ENCODE measurements at places on chromosomes 16 and 17.

DNA sequence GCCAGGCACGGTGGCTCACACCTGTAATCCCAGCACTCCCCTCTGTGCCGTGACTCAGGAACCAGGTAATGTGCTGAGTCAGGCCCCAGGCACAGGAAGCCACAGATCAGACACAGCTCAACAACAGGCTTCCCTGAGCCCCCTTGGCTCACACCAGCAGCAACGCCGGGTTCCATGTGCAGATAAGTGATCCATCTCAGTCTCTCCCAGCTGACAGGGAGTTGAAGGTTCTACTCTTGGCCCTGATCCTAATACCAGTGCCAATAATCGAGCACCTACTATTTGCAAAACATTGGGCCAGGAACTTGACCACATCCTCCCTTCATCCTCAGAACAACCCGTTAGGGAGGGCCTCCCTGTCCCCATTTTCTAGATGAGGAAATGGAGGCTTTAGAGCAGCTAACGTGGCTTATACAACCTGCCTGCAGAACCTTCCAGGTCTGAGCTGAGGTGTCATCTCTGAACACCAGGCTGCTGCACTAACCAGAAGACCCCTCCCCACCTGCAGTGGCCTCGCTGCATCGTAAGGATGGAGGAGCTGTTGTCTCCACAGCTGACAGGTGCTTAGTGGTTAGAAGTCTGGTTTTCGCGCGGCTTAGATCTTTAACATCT is 64.8 kb upstream of the AMZ2 start:
- DNase-seq, result no peak

GRCh38 chr17:47287068-47287467 is 33.4 kb downstream of the ITGB3 start:
- DNase-seq, result no peak

- DNase-seq, result no peak
Observed at GRCh38 chr16:75081179-75081859, 35.3 kb downstream of the LDHD start.

GRCh38 chr16:11396241-11397048 is 51.2 kb downstream of the RMI2 start:
- peak; percentile 53 for DNase-seq

DNA sequence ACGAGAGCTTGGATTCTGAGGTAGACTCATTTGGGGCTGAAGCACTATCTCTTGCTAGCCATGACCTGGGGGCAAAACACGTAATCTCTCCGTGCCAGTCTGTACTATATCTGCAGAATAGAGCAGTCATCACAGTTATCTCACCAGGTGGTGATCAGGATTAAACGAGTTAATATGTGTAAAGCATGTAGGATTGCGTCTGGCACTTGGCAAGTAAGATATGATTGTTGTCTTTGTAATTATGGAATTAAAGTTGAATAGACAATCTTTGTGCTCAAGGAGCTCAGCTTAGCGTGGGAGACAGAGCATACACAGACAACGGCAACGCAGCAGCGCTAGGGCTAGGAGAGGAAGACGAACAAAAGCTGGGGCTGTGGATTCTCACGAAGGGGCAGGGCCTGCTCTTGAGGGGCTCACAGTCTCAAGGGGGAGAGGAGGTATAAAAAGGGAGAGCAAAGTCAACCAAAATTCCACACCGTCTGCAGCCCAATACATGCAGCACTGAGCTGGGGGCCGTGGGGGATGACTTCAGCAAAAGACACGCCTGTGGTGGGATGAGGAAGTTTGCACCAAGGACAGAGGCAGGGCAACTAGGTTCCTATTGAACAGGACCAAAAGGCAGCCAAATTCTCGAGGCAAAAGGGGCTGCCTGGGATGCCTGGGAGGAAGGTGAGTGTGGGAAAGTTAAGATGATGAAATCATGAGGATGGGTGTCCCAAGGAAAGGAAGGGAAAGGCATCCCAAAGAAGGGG is 68.6 kb downstream of the SDK2 start:
- DNase-seq, result peak; percentile 4

DNA sequence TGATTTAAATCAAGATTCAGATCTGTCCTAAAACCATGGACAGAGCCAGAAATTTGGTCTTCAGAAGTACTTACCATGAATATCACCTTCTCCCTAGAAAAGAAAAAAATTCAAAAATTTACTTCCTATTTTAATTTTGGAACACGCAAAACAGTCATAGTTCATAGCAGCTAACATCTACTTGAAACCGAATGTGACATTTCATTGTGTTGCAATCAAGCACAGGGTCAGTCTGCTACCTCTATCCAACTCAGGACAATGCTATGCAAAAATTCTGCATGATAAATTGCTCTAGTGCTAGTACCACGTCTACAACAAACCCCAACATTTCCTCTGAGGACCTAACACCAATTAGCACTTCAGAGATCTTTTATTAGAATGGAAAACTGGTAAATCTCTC is 7.7 kb downstream of the JPT1 start:
- no peak for DNase-seq

- DNase-seq, result no peak
Observed at GRCh38 chr17:45953561-45953960, 45.5 kb upstream of the STH start.

DNA sequence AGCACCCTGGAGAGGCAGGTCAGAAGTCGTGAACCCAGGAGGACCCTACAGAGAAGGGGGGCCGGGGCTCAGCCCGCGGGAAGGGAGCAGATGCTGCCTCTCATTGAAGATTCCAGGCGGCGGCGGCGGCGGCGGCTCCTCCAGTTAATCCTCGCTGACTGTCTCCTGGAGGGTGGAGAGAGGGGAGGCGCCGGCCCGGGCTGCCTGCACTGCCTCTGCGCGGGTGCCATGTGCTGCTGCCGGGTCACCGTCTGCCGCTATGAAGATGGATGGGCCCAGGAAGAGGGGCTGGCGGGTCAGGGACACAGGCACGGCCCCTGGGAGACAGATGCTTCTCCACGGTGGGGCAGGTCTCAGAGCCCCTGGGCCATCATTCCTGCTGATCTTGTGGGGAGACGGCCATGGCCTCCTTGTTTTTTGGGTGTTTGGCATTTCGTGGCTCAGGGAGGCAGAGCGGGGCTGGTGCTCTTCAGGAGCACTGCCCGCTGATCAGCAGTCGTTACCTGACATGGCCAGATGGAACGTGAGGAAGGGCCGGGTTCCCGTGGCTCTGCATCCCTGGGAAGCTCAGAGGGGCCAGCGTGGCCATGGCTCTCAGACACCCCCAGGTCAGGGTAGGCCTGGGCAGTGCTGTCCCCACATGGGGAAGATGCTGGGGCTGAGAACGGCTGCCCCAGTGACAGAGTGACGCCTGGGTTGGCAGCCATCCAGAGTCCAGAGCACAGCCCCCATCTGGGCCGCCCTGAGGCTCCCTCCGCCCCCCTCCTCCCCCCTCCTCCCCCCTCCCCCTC is 36.1 kb downstream of the GINS2 start:
- DNase-seq, result peak; percentile 47

DNA sequence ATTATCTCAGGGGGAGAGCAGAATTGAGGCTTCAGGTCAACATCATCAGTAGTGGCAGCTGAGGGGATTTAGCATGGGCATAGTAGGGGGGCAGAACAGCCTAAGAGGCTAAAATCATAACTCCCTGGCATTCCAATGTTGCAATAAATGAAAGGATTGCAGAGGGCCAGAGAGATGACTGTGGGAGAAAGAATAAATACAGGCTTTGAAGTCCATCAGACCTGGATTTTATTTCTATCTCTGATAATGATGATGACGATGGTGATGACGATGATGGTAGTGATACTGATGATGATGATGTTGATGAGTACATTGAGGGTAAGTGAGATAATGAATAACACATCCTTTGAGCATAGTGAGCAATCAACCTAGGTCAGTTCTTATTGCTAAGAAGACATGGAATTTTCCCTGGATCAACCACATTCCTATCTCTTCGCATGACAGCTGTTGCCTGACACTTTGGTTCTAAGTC is 107.4 kb upstream of the CDH11 start:
- DNase-seq, result no peak

DNA sequence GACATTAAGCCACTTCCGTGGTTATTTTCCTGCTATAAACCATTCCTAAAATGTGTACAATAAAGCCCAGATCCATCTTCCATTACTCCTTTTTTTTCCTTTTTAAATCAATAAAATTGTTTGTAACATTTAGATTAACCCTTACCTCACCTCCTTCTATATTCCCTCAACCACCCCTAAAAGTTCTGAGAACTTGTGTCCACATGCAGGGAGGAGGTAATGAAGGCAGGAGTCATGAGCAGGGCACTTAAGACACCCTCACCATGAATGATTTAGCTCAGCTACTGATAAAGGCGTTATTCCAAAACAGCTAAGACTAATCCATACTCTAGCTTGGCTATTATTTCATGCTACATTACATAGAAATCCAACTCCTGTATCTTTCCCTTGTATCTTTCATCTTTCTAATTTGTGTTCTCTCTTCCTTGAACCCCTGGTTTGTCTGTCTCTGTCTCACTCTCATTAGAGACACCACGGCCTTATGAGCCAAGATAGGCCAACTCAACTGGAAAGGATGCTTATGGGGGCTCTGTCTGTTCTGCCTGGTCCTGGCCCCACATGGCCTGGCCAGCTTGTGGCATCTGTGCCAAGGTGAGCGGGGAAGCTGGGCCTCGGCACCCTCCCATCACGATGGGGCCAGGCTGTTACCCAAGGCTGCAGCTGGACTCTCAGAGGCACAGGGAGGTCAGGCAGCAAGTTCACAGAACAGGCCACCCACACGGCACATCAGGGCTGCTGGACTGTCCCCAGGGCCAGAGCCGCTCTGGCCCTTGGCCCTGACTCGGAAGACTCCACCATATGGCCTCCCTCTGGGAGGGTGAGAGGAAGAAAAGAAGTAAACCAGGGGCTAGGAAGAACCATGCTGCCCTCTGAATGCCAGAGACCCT is 294.4 kb downstream of the SOX9 start:
- no peak for DNase-seq

DNA sequence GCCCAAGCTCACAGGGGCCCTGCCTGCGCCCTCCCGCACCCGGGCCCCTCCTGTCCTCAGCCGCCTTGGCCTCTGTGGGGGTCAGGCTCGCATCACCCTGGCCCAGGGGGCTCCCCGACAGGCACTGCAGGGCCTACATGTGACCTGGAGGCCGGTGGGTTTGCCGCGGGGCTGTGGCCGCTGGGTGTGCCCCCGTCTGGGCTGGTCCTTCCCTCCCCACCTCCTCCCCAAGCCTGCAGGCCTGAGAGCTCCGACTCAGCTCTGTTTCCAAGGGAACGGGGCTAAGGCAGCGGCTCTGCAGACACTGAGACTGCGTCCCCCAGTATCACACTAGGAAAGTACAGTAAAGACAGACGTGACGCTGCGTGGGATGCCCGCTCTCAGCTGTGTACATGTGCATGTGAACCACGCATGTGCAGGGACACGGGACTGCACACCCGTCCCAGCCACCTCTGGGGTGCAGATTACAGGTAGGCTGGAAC is 16.5 kb upstream of the WDR45B start:
- no peak for DNase-seq

- DNase-seq, result no peak
Observed at GRCh38 chr17:64441772-64442540, 7.0 kb upstream of the MILR1 start.

DNA sequence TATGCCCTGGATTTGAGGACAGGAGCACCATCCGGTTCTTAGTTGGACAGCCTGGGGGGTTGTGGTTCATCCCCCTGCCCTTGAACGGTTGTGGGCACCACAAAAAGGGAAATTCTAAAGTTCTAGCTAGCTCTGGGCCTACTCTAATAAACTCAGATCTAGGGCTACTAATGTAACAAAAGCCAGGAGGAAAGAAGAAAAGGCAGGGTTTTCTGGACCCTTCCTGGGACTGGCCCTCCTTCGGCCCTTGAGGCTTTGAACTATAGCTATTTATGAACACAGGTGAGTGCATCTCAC is 15.1 kb downstream of the ETV4 start:
- DNase-seq, result no peak

DNA sequence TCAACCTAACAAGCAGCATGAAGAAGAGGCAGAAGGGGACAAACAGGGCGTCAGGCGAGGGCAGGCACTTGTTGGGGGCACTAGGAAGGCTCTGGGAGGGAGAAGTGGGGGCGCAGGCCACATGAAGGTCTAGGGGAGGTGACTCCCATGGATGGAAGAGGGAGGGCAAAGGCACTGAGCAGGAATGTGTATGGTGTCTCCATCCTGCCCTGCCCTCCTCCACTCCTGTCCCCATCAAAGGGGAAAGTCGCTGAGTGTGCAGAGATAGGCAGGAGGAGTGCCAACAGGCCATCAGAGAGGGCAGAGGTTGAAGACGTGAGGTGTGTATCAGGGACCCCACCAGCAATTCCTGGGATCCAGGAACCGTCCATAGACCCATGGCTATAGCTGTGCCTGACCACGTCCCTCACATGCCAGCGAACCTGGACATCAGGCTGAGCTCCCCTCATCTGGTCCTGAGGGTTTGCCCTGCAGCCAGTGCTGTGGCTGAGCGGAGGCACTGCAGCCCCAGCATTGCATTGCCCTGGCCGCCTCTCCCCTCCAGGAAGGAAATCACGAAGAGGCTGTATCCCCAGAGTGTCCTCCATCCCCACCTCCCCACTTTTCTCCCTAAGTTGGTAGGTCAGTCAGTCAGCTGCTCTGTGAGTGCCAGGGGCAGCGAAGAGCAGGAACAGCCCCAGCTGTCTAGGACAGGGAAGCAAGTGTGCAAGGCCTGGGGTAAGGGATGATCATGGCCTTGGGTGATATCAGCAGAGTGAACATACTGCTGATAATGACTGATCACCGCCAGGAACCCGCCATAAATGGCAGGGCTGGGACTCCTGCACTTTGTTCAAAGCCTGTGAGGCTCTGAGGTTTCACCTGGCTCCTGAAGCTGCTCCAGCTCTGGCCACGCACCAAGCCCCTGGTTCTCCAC is 6.2 kb upstream of the CYB561 start:
- no peak for DNase-seq

DNA sequence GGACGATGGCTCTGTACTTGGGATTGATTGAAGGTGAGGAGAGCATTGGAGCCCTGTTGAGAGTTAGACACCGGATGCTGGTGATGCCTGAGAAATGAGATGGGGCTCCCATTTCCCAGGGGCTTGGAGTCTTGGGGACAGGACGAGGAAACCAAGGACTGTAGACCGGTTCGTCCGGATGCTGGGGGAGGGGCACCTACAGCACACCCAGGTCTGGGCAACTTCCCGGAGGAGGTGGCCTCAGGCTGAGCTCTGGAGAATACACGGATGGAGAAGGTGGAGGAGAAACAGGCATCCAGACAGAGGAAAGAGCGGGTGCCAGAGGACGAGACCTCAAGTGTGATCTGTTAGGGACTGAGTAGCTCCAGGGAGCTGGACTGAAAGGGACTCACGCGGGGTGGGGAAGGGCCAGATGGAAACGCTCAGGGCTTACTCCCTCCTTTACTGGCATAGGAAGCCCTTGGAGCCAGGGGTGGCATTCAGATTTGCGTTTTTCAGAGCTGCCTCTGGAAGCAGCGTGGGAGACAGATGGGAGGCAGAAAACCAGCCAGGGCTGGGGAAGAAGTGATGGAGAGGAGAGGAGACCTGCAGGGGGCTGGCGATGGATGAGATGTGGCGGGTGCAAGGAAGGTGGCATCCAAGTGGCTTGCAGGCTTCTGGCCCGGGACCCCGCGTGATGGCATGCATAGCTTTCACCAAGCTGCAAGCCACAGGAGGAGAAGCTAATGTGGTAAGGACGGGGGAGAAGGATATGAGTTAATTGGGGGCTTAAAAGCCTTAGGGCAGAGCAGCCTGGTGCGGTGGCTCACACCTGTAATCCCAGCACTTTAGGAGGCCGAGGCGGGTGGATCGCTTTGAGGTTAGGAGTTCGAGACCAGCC is 8.3 kb downstream of the C1QTNF1 start:
- no peak for DNase-seq

- DNase-seq, result no peak
Observed at GRCh38 chr16:69741951-69742904, 12.5 kb downstream of the NOB1 start.

GRCh38 chr17:77527409-77527808 is 386.6 kb downstream of the SEC14L1 start:
- DNase-seq, result no peak

All from NCI-H1105 (cell line).